Dermis microvascular lymphatic vessel endothelial cell (primary cell): ENCODE measurements at places on chromosomes 2 and 18.

DNA sequence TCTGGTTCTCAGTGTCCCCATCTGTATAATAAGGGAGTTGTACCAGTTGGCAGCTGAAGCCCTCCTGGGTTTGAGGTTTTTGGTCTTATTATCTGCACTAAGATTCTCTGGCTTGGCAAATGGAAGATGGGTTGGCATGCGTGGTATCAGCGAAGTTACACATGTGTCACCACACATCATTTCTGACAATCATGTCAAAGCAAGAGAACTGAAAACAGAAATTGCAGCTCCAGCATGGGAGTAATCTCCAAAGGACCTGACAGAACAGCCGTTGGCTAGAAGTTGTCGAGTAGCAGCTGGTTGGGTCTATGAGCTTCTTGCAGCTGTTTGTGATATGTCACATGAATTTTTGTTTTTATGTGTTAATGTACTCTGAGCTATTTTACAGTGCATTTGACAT lies 317.4 kb downstream of the SLC4A3 start:
- DNase-seq = no peak

DNA sequence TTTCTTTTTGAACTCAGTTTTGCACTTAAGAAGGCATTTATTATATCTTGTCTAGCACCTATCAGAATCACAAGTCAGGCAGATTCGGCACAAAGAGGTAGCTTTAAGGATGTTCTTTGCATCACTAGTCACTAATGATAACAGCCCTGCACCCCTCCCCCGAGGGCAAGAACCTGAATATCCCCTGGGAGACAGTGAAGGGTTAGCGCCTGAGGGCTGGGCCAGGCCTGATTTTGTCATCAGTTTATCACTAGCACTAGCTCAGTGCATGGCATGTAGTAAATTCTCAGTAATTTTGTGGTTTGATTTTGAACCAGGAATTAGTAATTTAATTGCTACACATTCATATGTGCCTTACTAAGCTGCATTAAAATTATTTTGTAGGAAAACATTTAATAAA lies 23.9 kb upstream of the HS6ST1 start:
- DNase-seq = no peak

- no peak for DNase-seq
Observed at GRCh38 chr2:218193701-218194100, 23.3 kb upstream of the ARPC2 start.

DNA sequence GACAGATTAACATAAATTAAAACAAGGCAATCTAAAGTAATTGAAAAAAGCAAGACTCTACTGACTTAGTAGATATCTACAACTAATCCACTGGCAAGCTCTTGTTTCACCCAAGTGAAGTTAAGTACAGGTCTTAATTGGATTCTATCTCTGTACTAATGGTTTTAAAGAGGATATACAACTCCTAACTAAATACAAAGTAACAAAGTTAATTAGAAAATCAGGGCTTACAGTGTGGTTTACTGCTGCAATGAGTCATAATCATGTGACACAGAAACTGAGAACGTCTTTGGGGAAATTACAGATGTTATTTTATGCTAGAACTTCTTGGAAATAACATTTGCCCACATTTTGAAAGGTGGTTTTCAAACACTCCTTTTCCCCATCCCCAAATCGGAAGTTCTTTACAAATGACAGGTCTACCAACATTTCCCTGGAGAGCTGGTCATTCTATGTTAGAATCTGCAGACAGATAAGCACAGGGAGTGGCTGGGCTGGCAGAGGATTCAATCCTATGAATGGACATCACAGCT lies 245.3 kb downstream of the STK39 start:
- DNase-seq = no peak

- DNase-seq = no peak
Observed at GRCh38 chr2:88068044-88068443, 419 bp downstream of the SMYD1 start.

DNA sequence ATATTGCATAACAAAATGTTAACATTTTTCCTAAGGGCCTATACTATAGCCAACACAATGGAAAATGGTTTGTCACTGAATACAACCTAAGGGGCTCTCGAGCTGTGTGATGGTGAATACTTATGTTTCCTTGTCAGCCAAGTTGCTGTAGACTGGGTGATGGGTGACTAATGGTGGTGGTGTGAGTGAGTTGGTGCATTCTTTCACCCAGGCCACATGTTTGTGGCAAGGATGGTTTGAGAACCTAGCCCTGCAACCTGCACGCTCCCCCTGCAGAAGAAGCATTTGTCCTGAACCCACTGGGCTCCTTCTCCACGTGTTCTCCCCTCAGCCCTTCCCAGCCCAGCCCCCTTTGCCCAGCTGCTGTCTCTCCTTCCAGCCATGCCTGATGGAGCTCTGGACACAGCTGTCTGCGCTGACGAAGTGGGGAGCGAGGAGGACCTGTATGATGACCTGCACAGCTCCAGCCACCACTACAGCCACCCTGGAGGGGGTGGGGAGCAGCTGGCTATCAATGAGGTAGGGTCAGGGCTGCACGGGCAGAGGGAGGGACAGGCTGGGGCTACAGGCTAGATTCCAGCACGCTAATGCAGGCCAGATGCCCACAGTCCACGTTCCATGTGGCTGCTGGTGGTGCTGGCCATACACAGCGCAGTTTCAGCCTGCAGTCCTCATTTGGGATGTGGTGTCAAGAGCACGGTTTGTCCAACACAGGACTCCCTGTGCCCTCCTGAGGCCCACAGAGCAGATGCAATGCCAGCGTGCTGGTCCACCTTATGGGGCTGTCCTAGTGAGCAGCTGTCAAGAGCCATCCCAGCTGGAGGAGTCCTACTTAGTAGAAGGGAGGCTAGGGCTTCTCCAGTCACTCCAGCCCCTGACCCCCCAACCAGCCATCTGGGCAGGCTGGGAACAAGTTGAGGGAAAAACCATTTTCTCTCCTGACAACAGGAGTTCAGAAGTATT lies 65.4 kb downstream of the FAM168B start:
- DNase-seq = no peak

DNA sequence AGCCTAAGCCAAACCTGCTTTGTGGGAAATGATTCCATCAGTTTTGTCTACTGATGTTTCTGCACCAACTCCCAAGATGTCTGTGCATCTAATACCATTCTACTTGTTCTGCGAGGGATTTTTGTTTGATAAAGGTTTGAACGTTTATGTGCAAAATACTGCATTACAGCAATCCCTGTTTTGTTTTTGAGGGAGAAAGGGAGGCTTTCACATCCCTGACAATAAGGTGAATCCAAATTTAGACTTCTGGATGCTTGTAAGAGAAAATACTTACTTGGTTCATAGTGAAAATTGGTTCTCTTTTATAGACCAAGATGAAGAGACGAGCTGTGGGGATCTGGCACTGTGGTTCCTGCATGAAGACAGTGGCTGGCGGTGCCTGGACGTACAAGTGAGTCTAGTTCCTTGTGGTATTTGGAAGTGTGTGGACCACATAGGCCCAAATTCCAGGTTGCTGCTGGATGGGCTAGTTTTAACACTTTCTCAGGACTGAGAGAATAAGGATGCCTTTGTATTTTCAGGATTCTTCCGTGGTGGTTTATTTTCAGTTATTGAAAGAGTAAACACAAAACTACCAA lies 1.1 kb downstream of the RPL37A start:
- no peak for DNase-seq
